Astrocyte (in vitro differentiated cells and primary cell): ENCODE measurements at places on chromosomes 11 and 22. TPM values are rescaled to one million over a fixed set of nuclear protein-coding genes. Genes with fewer than 3 reads are reported as not detected.
A peak's percentile ranks its signal among the peaks of the same experiment; 100 is the strongest.

- DNase-seq, result no peak
Measured at GRCh38 chr11:119374632-119375336, 6.7 kb downstream of the USP2 start.

GGTLC3 gene
- total RNA-seq, result not detected in 2 replicates

MUC5B gene
- total RNA-seq, result not detected in 2 replicates

DNA sequence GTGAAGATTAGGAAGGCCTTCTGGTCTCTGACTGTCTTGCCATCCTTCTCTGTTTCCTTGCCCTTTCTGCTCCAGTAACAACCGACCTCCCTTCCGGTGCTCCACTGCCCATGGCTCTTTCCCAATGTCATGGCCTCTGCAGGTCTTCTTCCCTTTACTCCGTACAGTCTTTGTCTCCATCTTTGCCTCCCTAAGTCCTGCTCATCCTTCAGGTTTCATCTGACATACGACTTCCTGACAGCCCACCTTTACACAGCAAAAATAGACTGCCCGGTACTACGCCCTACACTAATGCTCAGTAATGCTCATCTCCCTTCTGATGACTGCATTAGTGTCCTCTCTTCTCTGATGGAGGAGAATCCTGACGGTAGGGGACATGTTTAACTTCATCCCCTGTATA lies 63.9 kb downstream of the FBXO7 start:
- DNase-seq, result no peak

DNA sequence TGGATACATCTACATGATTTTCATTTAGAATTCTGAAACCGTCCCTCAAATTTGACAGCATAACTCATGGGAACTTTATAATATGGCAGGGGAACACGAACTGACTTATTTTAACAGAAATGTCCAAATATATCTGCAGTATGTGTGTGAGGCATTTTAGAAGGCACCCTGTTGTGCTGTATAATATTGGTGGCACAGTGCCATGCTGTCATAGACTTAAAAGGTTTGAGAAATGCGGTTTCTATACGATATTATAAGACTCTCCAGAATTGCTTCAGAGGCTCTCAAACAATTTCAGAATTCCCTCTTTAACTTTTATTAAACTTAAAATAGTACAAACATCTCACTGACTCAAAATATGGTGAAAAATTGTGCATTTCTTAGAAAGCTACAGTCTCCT lies 181.6 kb downstream of the MSANTD4 start:
- no peak for DNase-seq

DNA sequence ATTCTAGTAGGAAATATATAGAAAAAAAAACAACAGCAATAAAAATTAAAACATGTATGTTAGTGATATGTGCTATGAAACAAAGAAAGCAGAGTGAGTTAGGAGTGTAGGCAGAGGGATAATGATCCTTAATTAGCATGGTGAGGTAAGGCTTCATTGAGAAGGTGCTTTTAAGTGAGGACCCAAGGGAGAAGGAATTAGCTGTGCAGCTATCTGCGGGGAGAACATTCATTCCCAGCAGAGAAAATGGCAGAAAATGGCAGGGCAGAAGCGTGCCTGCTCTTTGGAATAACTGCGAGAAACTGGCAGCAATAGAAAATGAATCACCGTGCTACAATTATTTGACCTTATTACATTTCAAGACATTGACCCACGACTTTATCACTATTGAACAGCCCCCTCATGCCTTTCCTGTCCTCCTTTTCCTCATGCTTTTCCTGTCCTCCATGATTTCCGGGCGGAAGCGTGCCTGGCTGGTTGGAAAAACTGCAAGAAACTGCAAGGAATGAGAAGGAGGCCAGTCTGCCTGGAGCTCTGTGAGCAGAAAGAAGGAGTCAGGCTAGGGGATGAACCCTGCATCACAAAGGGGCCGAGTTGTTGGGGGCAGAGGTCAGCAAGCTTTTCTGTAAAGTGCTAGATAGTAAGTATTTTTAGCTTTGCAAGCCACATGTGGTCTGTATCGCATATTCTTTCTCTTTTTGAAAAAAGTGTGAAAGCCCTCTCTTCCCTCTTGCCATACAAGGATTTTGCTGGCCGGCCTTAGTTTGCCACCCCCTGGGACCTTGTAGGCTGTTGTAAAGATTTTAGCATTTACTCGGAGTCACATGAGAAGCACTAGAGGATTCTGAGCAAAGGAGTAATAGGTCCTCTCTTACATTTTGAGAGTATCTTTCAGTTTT lies 37.1 kb upstream of the SWAP70 start:
- DNase-seq, result no peak

DNA sequence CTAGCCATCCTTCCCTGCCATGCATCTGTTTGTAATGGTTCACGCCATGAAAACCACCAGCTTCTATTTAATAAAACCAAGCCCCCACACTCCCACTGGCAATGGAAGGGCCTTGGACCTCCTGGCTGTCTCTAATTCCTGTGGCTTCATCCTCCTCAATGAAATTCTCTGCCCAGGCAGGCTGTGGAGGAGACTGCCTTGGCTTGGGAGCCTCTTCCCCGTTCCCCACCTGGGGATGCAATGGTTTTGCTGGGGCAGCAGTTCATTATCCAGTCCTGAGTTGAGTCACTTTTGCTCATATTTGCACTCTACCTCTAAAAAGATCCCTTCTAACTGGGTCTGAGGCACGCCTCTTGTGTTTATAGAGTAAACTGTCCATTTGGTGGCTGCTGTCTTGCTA lies 515.8 kb downstream of the NTM start:
- no peak for DNase-seq

DNA sequence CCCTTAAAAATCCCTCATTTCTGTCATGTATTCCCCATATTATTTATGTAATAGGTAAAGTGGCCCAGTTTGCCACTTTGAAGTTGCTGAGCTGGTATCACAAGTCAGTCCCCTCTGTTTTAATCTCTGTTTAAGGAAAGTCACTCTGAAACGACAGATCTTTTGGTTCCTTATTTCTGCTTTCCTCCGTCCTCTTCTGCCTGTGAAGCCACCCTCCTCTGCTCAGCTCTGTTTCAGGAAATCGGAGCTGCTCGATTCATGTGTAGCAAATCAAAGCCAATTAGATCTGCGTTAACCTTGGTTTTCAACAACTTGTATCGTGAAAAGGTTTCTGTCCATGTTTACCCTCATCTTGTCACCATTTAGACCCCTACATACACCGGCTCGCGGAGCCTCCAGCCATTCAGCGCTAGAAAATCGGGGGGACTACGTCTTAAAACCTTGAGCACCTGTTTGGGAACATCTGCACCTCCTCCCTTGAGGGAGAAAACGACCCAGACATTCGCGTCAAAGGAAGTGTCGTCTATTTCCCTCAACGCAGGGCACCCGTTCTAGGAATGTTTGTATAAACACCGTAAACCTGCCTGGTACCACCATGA lies 576 bp upstream of the SC5D start:
- no peak for DNase-seq

GRCh38 chr22:38338772-38339379 lies 21.6 kb upstream of the CSNK1E start:
- no peak for DNase-seq

GRCh38 chr22:40113696-40114095 lies 64.0 kb upstream of the TNRC6B start:
- no peak for DNase-seq

GRCh38 chr11:62921201-62921572 lies at the start of gene CHRM1:
Gene CHRM1 (minus strand): TSS chr11:62921363. CDS start chr11:62911100, 10,263 bp downstream.
- no peak for DNase-seq

LMNTD2 gene
- 2.5 and 2.8 TPM in 2 replicates for total RNA-seq

GRCh38 chr11:58628446-58628845 lies 6.0 kb downstream of the CNTF start:
- DNase-seq, result peak; percentile 62

H19 gene
- total RNA-seq, result 0.52 and 0.70 TPM in 2 replicates

GRCh38 chr11:48107188-48107704 lies 109.4 kb upstream of the OR4B1 start:
- peak; percentile 43 for DNase-seq

GRCh38 chr11:19728436-19728835 lies 15.8 kb downstream of the NAV2 start:
- peak; percentile 38 for DNase-seq

GRCh38 chr11:2377511-2378443 lies 667 bp downstream of the CD81 start:
- DNase-seq, result peak; percentile 20

DNA sequence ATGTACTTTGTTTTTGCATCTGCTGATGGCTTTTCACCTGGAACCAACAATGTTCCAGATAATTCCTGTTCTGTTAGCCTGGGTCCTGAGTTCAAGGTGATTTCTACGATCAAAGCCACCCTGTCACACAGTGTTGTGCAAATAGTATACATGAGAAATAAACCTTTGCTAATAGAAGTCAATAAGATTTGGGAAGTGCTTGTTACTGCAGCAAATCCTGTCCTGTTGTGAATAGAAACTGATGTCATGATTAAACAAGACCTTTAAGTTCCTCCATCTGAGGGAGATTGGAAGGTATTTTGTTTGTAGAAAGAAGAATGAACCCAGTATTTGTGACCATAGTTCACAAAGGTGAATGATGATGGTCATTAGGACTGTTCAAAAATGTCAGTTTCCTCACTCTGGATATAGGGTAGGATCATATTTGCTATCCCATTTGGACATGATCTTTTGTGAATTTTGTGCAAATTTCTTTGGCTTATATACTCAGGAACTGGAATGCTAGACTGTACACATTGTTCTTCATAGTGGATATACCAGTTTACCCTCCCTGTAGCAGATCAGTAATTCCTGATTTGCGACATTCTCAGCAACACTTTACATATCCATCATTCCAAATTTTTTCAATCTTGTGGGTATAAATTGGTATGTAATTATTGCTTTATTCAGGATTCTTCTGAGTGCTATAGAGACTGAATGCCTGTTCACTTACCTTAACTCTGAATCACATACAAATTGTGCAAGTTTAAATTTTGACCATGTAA lies 428.5 kb downstream of the METTL15 start:
- DNase-seq, result no peak

- DNase-seq, result no peak
Measured at GRCh38 chr22:44926124-44926475, 83.7 kb downstream of the PHF21B start.

GRCh38 chr22:29695129-29695926 lies 24.5 kb upstream of the CABP7 start:
- no peak for DNase-seq

DNA sequence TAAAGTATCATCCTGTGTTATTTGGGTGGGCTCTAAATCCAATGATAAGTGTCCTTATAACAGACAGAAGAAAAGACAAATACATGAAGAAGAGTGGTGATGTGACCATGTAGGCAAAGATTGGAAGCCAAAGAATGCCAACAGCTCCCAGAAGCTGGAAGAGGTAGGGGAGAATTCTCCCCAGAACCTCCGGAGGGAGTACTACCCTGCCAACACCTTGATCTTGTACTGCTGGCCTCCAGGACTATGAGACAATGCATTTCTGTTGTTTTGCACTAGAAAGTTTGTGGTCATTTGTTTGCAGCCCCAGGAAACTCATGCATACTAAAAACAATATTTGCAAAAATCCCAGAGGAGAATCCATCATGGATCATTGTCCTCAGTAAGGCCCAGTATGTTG lies 115.0 kb upstream of the ARHGAP20 start:
- no peak for DNase-seq

SMC1B gene
- total RNA-seq, result not detected in 2 replicates

- no peak for DNase-seq
Measured at GRCh38 chr11:128686021-128686741, 7.7 kb upstream of the FLI1 start.

GRCh38 chr11:85749287-85749834 lies 61.6 kb downstream of the SYTL2 start:
- DNase-seq, result no peak

GRCh38 chr11:68774194-68774585 lies 22.9 kb upstream of the TESMIN start:
- DNase-seq, result no peak

DNA sequence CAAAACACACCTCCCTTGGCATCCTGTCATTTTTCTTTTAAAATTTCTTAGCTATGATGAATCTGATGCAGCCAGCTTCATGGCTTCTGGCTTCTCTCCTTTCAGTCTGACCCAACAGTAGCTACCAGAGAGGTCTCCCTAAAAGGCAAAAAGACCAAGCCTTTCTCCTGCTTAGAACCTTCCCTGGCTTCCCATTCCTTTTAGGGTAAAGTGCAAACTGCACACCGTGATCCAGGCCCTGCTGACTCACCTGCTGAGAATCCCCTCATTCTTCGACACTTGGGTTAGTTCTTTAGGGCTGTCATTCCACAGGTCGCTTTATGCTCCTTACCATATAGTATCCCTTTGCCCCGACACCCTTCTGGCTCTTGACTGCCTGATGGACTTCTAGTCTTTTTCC lies 362.4 kb downstream of the MIAT start:
- DNase-seq, result peak; percentile 71

OR4A16 gene
- total RNA-seq, result not detected in 2 replicates

GRCh38 chr22:35010543-35010942 lies 55.4 kb upstream of the ISX start:
- DNase-seq, result no peak

GRCh38 chr22:36424901-36425579 lies 37.3 kb upstream of the MYH9 start:
- DNase-seq, result no peak

DNA sequence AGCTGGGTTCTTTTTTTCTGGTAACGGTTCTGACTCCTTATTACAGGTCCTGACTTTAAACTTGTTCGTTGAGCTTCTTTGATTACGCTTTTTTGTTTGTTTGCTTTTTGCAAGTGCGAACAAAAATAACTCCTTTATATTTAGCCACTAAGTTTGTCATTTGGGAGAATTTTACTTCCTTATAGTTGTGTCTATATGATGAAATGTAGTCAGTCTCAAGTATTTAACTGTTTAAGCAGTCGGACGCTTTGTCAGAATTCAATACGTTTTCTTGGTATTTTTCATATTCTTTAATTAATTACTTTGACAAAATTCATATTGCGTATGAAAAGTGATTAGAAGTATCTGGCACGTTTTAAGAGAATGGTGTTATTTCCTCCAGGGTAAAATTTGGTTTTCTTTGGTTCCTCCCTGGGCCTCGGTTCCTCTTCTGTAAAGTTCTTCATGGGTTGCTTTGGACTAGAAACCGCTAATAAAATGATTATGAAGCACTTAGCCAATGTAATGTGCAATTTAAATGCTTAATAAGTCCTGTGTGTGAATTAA lies 1.3 kb downstream of the CBL start:
- no peak for DNase-seq
